Temporal lobe (tissue), 4 donors: ENCODE measurements at places on chromosomes 13 and 19. TPM values are rescaled to one million over a fixed set of nuclear protein-coding genes. Genes with fewer than 3 reads are reported as not detected.

ERICH6B gene
- 0.25 TPM for total RNA-seq

MAMSTR gene
- total RNA-seq: 0.74 TPM

CEBPA gene
- 1.2 TPM for total RNA-seq

ZIC5 gene
- total RNA-seq: 2.0 TPM

ADAMTSL5 gene
- total RNA-seq: under 0.01 TPM

ZDHHC20 gene
- 77.4 TPM for total RNA-seq

PGLYRP2 gene
- total RNA-seq: not detected

ZNF763 gene
- 5.9 TPM for total RNA-seq

EPS8L1 gene
- total RNA-seq: 4.9 TPM

THSD8 gene
- 0.25 TPM for total RNA-seq

KLHL1 gene
- 69.3 TPM for total RNA-seq

KASH5 gene
- total RNA-seq: not detected
